Osteocyte (in vitro differentiated cells): ENCODE measurements at places on chromosomes 13 and 19. TPM values are rescaled to one million over a fixed set of nuclear protein-coding genes. Genes with fewer than 3 reads are reported as not detected.

The C19orf73 gene
- 1.8 and 3.4 TPM in 2 replicates for total RNA-seq

The KLF12 gene
- 30.7 and 31.1 TPM in 2 replicates for total RNA-seq

DNA sequence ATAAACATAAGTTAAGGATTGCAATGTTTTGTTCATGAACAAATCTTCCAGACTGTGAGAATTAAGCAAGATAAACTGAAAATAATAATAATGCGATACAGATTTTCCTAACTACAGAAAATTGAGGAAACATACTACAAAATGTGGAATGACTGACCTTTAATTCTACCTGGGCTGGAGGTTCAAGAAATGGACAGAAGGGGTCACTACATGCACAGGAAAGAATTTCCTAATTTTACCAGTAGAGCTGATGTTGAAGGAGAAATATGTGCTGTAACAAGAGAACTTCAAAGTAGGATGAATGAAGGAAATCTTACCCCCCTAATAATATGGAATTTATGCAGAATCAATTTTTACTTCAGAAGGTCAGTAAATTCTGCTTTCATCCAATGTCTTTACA lies 62.3 kb downstream of the ZNF627 start:
- H3K4me3 ChIP-seq: no peak overlapping the region
- peaks cover 6% of the 10 kb centered on the region for H3K36me3 ChIP-seq
- H3K27me3 ChIP-seq: no peaks in the 10 kb centered on the region
- no peak for DNase-seq

GRCh38 chr13:111027458-111028439 lies 87.4 kb upstream of the ARHGEF7 start:
- DNase-seq: no peak
- no peak overlapping the region for H3K27ac ChIP-seq
- H3K36me3 ChIP-seq: peaks cover 2% of the 10 kb centered on the region
- H3K27me3 ChIP-seq: peaks cover 3% of the 10 kb centered on the region
- peaks cover 16% of the 10 kb centered on the region for H3K4me1 ChIP-seq

- no peak overlapping the region for H3K4me3 ChIP-seq
- H3K27ac ChIP-seq: no peak overlapping the region
- peaks cover 5% of the 10 kb centered on the region for H3K4me1 ChIP-seq
- H3K27me3 ChIP-seq: no peaks in the 10 kb centered on the region
- DNase-seq: no peak
Observed at GRCh38 chr19:33040994-33041827, 23.5 kb downstream of the RHPN2 start.
